Activated naive CD4-positive, alpha-beta T cell (primary cell): ENCODE measurements at places on chromosomes 6 and 20.
A peak's percentile ranks its signal among the peaks of the same experiment; 100 is the strongest.

- no peak for DNase-seq
Observed at GRCh38 chr6:13635948-13636658, 21.0 kb downstream of the NOL7 start.

DNA sequence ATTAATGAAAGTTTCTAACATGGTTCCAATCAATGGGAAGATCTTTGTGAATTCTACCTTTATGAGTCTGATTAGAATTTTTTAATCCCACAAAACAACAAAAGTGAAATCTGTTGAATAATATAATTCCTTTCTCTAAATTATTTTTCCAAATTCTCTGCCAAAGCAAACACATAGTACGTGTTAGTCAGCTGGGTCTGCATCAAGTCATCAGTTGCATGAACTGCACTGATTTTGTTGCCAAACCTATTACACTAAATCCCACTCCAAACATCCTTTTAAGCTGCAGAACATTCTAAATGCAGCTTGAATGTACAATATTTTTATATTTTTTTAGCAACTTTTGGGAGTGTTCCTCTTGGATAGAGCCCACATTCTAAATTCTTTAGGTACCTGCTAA is 199.0 kb upstream of the HSF2 start:
- DNase-seq: no peak

- DNase-seq: no peak
Observed at GRCh38 chr20:62217913-62218773, 1.9 kb downstream of the HRH3 start.

- DNase-seq: no peak
Observed at GRCh38 chr6:30964075-30964474, 19.4 kb upstream of the MUC21 start.

GRCh38 chr6:31794866-31795615 is 511 bp downstream of the VARS1 start:
- no peak for DNase-seq

DNA sequence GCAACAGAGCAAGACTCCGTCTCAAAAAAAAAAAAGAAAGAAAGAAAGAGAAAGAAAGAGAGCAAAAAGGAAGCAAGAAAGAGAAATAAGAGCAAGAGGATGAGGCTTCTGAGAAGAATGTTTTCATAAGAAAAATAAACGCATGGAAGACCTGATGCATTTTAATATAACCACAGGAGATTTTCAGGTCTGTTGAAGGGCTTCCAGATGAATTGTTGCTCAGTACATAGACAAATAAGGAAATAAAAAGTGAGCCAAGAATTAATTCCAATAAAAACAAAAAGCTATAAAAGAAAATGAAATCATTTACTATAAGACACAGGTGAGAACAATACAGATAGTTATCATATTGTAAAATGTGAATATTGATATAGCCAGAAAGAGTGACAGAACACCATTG is 43.5 kb downstream of the PERP start:
- no peak for DNase-seq

GRCh38 chr6:19837511-19838441 is 606 bp downstream of the ID4 start:
- DNase-seq: no peak

DNA sequence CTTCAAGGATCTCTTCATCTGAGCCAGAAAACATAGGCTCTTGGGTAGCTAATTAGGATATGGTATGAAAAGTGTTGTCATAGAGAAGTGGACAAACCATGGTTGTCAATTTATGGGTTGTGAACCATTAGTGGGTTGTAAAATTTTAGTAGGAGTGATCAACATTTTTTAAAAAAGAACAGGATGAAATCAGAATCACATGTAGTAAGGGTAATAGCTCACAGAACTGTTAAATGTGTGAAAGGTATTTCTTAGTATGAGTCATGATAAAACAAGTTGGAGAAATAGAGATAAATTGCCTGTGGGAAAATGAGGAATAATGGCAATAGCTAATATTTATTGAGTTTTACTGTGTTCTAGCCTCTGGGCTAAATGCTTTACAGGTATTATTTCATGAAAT is 113.4 kb downstream of the MAP3K4 start:
- DNase-seq: no peak

GRCh38 chr20:25042531-25043498 is 15.1 kb downstream of the ACSS1 start:
- DNase-seq: no peak

DNA sequence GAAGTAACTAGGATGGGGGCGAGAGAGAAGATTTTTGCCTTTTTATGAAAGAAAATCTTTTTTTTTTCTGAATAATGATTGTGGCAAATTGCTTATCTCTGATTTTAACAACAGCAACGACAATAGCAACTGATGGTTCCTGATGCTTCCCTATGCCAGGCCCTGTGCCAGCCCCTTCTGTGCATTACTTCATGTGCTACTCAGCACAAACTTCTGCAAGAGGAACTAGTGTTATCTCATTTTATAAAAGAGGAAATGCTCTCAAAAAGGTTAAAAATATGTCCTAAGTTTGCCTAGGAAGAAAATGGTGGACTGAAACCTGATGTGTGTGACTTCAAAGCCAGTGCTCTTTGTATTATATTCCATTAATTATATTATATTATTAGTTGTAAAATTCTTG is 74.0 kb upstream of the RALGAPA2 start:
- DNase-seq: no peak

- no peak for DNase-seq
Observed at GRCh38 chr6:168440520-168441433, at the start of gene SMOC2. Gene SMOC2, plus strand, starts transcription at chr6:168441184. Its CDS starts 187 bp downstream, at chr6:168441371.

DNA sequence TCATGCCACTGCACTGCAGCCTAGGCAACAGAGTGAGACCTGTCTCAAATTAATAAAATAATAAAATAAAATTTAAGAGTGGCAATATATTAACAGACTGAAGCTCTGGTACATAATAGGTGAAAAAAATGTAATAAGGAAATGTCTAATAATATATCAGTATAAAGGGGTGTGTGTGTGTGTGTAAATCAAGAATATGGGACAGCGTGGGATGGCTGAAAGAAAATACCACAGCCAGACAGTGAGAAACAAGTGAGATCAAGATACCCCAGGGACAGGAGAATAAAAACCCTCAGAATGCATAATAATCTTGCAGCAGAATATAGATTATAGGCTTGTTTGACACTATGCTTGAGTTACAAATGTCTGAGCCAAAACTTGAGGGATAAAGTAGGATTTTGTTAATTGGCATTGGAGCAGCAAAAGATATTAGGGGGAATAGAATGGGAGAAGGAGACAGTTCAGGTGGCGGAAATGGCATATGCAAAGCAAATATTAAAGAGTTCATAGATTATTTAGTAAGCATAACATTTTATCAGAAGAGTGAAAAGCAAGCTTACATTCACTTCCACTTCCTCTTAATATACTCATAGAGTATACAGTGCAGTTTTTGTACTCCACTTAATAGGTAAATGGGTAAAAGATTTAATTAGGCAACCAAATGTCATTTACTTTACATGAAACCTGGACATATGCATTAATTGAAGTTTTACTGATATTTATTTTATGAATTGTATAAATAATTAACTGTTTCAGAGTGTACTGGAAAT is 398.5 kb upstream of the GJE1 start:
- DNase-seq: no peak

- DNase-seq: no peak
Observed at GRCh38 chr20:51340451-51340840, 202.1 kb downstream of the NFATC2 start.

- no peak for DNase-seq
Observed at GRCh38 chr6:96898241-96898851, 655 bp upstream of the NDUFAF4 start.

DNA sequence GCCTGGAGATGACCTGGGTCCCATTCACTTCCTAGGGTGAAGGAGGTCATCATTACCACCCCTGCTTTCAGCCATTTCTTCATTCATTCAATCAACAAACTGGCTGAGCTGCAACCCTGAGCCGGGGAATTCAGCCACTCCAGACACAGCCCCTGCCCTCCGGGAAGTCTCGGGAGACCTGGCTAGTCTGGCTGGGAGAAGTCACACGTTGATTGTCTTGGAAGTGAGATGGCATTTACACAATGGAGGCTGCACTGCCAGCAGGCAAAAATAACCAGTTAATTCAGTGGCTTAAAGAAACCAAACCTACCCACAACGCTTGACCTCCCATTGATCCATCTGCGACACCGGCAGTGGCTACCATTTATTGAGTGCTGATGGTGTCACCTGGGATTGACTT is 2.0 kb upstream of the PMEPA1 start:
- DNase-seq: no peak

DNA sequence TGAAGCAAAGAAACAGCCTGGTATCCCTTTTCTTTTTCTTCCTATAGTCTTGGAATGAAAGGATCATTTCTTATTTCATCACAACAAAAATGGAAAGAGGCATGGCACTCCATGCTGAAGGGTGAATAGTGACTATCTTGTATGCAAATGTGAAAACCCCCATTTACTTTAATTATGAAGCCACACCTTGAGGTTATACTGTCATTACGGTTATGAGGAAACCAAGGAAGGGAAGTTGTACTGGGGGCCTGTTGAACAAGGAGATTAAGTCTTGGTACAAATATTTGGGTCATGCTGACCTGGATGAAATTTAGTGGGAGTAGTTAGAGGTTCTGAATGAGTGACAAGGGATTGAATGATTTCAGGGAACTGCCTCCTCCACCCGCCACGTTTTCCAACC is 8.7 kb upstream of the STXBP5 start:
- no peak for DNase-seq

DNA sequence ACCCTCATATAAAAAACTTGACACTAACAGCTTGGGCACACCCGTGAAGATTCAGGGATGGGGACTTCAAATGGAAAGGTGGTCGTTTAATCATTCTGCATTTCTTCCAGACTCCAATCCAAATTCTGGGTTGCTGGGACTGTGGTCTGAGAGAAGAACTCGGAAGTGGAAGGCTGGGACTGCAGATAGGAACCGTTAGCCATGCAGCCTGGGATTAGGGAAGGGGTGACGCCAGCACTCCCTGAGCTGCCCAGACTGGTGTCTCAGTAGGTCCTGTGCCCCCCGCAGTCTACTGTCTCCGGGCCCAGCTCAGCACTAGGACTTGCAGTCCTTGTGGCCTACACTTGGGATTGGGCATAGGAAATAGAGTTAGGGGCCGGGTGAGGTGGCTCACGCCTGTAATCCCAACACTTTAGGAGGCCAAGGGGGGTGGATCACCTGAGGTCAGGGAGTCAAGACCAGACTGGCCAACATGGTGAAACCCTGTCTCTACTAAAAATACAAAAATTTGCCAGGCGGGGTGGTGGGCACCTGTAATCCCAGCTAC is 511 bp upstream of the CLIC1 start:
- DNase-seq: no peak

- DNase-seq: no peak
Observed at GRCh38 chr6:169048865-169049205, 204.8 kb downstream of the THBS2 start.

- no peak for DNase-seq
Observed at GRCh38 chr6:134449781-134450180, 131.9 kb upstream of the SGK1 start.

DNA sequence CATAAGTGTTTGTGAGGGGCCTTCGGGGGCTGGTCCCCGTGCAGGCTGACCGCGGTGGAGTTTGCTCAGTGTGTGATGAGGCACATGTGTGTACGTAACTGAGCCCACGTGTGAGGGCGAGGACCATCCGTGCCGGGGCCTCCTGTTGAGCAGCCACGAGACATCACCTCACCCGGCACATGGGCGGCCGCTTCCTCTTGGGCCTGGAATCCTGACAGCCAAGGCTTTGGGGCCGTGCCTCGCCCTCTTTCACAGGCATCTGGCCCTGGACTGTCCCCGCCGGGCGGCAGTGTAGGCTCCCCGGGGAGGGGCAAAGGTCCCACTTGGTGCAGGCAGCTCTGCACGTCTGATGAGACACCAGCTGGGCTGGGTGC is 202.3 kb downstream of the DLL1 start:
- no peak for DNase-seq

DNA sequence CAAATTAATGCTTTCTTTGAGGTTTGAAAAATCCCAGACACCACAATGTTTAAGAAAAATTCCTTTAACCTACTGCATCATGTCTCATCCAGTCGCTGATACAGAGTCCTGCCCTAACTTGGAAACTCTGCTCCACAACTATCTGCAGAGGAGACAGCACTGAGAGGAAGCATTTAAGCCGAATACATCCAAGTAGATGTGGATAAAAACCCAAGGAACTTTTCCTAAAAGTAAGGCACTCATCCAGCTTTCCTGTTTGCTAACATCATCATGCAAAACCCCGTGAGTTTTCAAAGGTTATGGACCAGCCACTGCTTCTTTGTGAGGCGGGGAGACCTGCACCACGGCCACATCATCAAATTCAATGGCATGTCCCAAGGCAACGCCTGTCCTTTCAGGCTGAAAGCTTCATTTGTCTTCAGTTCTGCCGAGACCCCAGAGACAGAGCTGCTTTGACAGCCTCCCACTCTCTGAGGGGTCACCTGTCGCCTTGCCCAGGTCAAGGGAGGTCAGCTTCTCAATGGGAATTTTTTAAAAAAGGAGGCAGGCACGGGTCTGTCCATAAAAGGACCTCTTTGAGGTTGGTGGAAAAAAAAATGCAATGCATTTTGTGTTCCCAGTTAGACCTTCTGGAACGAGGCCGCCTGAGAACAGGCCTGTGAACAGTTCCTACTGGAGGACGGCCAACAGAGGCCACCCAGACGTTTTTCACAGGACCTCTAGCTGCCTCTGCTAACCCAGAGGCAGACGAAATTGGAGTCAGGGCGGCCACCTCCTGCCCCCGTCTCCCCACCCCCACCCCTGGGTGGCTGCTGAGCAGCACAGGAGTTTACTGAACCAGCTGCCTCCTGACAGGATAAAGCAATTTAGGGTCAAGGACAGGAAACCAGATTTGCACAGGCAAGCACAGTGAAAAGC is 142.5 kb upstream of the HDDC2 start:
- DNase-seq: no peak

- peak; percentile 58 for DNase-seq
Observed at GRCh38 chr20:62929051-62929538, 2.8 kb upstream of the DIDO1 start.

DNA sequence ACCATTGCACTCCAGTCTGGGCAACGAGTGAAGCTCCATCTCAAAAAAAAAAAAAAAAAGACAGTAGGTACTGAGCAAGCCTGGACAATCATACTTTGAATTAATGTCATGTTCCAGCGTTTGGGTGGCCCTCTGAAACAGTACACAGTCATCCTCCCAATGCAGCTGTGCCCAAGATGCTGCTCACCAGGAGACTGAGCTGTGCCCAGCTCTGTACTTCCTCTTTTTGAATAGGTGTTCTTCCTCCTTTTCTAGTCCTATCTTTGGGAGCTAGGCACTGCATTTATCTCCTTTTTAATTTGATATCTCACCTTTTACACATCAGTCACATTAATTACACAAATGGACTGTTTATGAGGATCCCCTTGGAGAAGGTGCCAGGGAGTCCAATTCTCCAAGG is 101.5 kb downstream of the RPP40 start:
- no peak for DNase-seq

GRCh38 chr6:53731866-53732636 is 62.8 kb upstream of the LRRC1 start:
- DNase-seq: no peak

GRCh38 chr6:35451354-35452182 is 570 bp upstream of the FANCE start:
- DNase-seq: no peak

GRCh38 chr6:43724914-43725642 is 37.5 kb upstream of the MRPS18A start:
- DNase-seq: peak; percentile 32
